ENCODE measurements at places on chromosomes 16 and 17.

DNA sequence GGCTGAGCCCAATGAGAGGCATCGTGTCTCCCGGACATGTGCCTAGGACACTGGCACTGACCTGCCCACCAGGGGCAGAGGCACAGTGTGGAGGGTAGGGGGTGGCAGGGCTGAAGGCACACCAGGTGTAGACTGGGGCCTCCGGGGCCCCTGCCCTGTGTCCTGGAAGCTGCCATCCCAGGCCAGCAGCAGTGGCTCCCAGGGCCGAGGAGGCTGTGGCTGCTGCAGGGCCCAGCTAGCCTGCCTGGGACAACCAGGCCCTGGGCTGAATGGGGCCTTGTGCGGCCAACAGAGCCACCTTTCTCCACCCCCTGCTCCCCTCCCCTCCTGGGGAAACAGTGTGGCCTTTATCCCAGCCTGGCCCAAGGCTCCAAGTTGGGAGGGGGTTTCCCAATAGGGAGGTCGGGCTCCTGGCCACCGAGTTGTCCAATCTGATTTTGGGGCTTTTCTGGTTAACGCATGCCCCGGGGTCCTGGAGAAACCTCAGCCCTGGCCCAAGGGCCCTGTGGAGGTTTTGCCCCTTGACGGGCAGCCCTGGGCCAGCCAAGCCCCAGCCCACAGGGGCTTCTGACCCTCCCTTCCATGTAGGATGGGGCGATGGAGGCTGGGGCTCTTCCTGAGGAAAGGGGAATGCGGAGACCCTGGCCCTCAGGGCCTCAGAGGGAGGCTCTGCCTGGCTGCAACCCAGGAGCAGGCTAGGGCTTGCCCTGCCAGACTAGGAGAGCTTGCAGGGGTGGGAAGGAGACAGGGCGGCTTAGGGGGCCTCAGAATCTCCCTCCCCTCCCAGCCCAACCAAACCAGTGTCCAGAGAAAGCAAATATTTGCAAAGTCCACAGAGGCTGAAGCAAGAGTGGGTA lies 4.2 kb downstream of the MTSS2 start:
- peak; percentile 80 for DNase-seq

GRCh38 chr16:50842013-50842505 lies 100.2 kb downstream of the CYLD start:
- no peak for DNase-seq

- no peak for DNase-seq
These were observed 24.3 kb upstream of the CDH15 start for GRCh38 chr16:89147085-89147817.

- no peak for DNase-seq
These were observed 441.8 kb downstream of the HS3ST4 start for GRCh38 chr16:26133416-26134093.

DNA sequence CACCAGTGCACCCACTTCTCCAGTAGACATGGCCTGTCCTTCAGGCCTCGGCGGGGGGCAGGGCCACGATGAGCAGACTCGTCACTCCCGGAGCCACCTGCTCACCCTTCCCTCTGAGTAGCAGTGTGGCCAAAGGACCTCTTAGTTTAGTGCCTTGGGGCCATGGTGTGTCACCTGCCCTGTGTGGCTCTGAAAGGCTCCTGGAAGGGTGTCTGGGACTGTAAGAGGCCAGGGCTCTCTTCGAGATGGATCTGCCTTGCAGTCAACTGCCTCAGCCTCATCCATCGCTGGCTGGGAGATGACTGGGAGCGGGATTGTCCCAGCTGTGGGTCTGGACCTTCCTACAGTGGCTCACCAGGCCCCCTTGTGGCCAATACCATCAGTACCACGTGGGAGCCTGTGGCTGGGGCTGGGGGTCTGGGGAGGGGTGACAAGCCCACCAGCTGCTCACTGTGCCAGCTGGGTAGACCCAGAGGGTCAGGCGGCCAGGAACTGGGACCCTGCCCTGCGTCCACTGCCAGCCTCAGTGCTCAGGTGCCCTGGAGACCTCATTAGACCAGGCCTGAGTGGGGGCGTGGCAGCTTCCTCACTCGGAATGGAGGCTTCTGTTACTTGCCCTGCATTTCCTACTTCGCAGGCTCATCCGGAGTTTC lies 133.4 kb downstream of the OR1D5 start:
- no peak for DNase-seq

GRCh38 chr17:83192161-83192788 lies 112.9 kb downstream of the METRNL start:
- DNase-seq: no peak

DNA sequence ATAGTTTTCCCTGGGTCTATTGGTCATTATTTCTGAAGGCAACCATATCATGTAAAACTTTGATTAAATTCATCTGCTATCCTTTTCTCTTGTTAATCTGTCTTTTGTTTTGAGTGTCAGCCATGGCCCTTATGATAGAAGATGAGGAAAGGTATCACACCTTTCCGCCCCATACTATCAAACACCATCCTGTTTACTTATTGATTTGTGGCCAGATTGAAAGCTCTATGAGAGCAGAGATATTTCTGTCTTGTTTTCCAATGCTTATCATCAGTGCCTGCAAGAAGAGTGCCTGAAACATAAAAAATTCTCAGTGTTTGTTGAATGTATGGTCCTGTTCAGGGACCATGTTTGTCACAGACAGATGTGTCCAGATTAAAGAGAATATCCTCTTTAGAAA lies 22.6 kb upstream of the DHX8 start:
- no peak for DNase-seq

- DNase-seq: no peak
These were observed 16.0 kb upstream of the KCNJ16 start for GRCh38 chr17:70059071-70059470.

- no peak for DNase-seq
These were observed 15.5 kb upstream of the MMD start for GRCh38 chr17:55437159-55437605.

GRCh38 chr17:75650874-75651273 lies 16.1 kb downstream of the RECQL5 start:
- no peak for DNase-seq

GRCh38 chr16:70588565-70588964 lies 57.8 kb upstream of the IL34 start:
- DNase-seq: no peak

DNA sequence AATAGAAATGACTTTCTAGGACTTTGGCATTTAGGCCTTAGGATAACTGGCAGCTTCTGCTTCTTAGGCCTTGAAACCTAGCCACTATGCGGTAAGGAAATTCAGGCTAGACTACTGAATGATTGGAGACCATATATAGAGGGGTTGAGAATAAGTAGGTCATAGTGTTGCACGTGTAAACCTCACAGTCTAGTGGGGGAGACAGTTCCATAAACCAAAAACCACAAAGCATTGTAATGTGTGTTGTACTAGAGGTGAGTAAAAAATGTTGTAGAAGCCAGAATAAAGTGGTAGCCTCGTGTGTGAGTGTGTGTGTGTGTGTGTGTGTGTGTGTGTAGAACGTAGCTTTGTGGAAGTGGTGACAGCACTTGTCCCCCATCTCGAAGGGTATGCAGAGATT lies 188.5 kb downstream of the MAP2K6 start:
- no peak for DNase-seq

- DNase-seq: peak; percentile 10
These were observed 6.8 kb upstream of the ITGAD start for GRCh38 chr16:31386157-31386984.

- DNase-seq: peak; percentile 94
These were observed at the start of gene AURKB for GRCh38 chr17:8209907-8210760. Gene AURKB, minus strand, starts transcription at chr17:8210575. Its CDS starts 351 bp downstream, at chr17:8210224.

- DNase-seq: no peak
These were observed 393 bp downstream of the RNF166 start for GRCh38 chr16:88705801-88706228.

GRCh38 chr16:68344252-68344651 lies 33.4 kb downstream of the PRMT7 start:
- no peak for DNase-seq

GRCh38 chr17:31425282-31426040 lies 34.0 kb downstream of the RAB11FIP4 start:
- DNase-seq: peak; percentile 31

DNA sequence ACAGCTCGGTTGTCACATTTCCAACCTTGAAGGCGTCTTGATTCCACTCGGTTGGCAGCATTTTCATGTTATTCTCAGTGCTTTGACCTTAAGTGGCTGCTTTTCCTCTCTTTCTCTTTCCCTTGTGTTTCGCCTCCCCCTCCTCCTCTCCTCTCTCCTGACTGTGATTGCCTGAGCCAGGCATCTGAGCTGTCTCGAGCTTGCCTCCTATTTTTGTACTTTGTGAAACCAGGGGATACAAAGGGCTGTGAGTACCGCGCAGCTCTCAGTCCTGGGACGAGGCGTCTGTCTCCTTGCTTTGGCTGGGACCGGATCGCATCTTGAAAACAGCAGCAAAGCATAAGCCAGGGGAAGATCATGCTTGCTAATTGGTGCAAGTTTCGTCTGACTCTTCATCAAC lies 48.8 kb upstream of the SDK2 start:
- no peak for DNase-seq

GRCh38 chr16:17468611-17469010 lies 2.1 kb downstream of the XYLT1 start:
- no peak for DNase-seq

DNA sequence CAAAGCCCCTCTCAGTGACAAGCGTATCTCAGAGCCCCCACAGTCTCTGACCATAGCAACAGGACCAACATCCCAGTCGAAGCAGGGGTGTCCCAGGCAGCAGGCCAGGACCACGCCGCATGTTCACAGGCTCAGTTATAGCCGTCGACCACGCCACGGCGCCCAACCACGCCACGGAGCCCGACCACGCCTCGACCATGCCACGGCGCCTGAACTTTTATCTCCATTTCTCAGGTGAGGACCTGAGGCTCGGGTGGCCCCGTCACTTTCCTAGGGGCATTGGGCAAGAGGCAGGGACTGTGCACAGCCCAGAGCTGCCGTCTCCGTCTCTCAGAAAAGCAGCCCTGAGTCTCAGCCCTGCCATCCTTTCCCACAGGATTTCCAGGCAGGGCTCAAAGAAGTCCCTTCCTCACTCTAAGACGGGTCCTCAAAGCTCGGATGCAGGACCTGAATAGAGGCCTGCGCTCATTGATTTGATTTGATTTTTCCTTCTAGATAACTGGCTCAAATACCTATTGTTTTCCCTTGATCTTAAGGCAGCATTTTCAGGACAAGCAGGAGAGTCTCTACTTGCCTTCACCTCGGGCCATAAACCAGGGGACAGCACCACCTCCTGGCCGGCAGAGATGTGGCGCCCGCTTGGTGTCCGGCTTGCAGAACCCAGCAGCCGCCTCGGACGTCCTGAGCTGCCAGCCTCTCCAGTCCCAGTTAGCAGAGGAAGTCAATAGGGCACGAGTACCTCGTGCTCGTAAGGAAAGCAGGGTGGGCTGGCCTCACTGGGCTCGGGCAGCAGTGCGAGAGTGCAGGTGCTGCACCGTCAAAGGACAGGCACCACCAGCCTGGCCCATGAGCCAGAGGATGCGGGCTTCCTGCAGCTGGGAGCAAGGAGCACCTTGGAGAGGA lies 38.8 kb downstream of the C16orf95 start:
- DNase-seq: peak; percentile 15

GRCh38 chr17:5780476-5780875 lies 196.2 kb upstream of the NLRP1 start:
- peak; percentile 3 for DNase-seq
